ENCODE measurements at places on chromosomes 3 and 15.

DNA sequence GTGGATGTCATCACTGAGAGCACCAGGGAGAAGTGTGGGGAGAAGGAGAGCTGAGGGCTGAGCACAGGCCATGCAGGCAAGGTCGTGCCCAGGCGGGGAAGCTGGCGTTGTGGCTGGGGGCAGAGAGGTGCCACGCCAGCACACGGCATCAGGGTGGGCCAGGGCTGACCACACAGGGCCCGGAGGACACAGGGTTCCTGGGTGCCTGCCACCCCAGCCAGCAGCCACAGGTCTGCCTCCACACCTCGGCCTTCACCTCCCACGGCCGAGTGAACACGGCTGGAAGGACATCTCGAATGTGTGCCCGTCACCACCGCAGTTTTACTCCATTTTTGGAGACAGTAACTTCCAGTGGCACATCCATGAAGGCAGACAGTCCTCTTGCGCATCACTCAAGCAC, 77.1 kb downstream of the ATP10A start:
- DNase-seq = no peak

DNA sequence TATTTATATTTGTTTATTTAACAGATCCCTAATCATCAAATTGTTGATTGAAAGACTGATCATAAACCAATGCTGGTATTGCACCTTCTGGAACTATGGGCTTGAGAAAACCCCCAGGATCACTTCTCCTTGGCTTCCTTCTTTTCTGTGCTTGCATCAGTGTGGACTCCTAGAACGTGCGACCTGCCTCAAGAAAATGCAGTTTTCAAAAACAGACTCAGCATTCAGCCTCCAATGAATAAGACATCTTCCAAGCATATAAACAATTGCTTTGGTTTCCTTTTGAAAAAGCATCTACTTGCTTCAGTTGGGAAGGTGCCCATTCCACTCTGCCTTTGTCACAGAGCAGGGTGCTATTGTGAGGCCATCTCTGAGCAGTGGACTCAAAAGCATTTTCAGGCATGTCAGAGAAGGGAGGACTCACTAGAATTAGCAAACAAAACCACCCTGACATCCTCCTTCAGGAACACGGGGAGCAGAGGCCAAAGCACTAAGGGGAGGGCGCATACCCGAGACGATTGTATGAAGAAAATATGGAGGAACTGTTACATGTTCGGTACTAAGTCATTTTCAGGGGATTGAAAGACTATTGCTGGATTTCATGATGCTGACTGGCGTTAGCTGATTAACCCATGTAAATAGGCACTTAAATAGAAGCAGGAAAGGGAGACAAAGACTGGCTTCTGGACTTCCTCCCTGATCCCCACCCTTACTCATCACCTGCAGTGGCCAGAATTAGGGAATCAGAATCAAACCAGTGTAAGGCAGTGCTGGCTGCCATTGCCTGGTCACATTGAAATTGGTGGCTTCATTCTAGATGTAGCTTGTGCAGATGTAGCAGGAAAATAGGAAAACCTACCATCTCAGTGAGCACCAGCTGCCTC, 14.7 kb downstream of the THBS1 start:
- no peak for DNase-seq

- no peak for DNase-seq
These were observed 85.0 kb upstream of the UBP1 start for GRCh38 chr3:33525232-33525631.

- DNase-seq = peak; percentile 9
These were observed 12.3 kb upstream of the C3orf22 start for GRCh38 chr3:126571078-126571477.

- DNase-seq = no peak
These were observed 6.0 kb upstream of the TP53BP1 start for GRCh38 chr15:43498990-43499389.

- DNase-seq = no peak
These were observed 43.4 kb upstream of the CLRN1 start for GRCh38 chr3:151015767-151016477.

DNA sequence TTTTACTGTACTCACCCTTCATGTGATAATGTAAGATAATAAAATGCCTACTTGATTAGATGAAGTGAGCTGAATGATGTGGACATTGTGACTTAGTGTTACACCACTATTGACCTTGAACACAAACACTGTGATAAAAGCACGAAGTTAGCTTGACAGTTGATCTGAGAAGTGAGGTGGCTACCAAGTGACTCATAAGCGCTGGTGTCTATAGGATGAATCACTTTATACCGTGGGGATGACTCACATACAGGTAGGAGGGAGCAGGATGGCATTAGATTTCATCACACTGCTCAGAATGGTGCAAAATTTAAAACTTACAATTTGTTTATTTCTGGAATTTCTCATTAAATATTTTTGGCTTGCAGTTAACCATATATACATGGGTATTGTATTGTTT, 174.7 kb upstream of the CNTN3 start:
- no peak for DNase-seq

DNA sequence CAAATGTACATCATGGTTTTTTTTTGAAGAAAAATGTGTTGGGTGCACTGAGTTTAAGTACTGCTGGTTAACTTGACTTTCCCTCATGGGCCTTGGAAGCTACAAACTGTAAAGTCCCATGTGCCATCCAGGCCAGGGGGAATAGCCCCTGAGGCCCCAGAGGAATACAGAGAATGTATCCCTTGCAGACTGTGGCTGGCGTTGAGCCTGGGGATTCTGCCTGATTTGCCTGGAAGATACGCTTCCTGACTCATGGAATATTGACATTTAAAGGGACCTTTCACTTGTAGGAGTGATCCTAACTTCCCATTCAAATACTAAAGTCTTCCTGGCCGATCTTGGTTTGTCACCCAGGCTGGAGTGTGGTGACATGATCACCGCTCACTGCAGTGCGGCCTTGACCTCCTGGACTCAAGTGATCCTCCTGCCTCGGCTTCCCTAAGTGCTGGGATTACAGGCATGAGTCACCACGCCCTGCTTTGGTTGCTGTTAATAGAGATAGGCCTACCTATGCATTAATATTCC, 42.0 kb downstream of the ADAMTSL3 start:
- DNase-seq = no peak

- DNase-seq = no peak
These were observed 77.6 kb downstream of the SLC7A14 start for GRCh38 chr3:170508291-170508690.

DNA sequence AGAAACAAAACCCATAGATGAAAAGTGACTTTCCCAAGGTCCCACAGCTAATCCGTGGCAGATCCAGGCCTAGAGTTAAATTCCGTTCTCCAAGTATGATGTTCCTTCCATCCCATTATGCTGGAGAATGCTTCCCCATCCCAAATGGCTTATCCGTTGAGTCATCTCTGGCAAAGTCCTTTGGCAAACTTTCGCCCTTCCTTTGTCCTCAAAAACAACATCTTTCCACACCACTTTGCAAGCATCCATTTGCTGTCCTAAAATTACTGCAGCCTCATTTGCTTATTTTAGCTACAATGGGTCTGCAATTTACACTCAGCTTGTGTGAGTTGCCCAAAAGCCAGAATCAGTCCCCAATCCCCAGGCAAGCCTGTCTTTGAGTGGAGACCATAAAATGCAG, 304.0 kb upstream of the TLE3 start:
- no peak for DNase-seq

- no peak for DNase-seq
These were observed 4.4 kb downstream of the CYP19A1 start for GRCh38 chr15:51334011-51334451.
